ENCODE measurements at places on chromosomes 3 and 15.

DNA sequence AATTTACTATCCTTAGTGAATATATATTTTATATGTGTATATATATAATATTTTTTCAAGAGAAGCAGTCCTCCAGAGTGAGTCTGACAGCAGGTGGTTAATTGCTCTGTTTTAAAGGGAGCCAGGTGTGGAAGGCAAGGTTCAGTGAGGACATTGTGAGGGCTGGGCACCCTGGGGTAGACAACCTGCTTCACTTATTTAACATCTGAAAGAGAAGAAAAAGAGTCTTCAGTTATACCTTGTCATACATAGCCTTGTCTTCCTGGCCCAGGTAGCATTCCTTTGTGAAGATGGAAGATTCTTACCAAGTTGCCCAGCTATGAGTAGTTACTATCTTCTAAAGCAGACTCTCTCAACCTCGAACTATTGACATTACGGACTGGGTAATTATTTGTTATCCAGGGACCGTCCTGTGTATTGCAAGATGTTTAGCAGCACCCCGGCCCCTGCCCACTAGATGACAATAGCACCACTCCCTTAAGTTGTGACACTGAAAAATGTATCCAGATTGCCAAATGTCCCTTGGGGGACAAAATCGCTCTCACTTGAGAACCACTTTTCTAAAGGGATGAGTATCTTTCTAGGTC, 336.0 kb upstream of the TRIM42 start:
- no peak for DNase-seq

GRCh38 chr3:2921903-2922302, 188.3 kb downstream of the IL5RA start:
- DNase-seq, result no peak

GRCh38 chr3:65443739-65444446, 594.8 kb downstream of the MAGI1 start:
- no peak for DNase-seq

DNA sequence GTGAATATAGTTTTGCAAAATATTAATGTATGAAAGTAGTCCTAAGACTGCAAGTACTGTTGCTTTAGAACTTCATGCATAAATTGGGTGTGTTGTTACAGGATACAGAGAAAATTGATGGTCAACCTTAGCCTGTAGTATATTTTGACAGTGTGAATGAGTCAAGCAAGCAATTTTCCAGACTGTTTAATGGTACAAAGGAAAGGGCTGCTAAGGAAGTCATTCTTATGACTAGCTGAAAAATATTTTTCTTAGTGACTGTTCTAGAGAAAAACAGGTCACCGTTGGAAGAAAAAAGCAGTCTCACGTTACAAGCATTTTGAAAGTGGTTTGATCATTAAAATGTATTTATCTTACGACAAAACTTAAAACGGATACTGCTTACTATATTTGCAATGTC, 49.2 kb downstream of the MBNL1 start:
- DNase-seq, result no peak
